ENCODE measurements at places on chromosomes 1 and 21. TPM values are rescaled to one million over a fixed set of nuclear protein-coding genes. Genes with fewer than 3 reads are reported as not detected.

DNA sequence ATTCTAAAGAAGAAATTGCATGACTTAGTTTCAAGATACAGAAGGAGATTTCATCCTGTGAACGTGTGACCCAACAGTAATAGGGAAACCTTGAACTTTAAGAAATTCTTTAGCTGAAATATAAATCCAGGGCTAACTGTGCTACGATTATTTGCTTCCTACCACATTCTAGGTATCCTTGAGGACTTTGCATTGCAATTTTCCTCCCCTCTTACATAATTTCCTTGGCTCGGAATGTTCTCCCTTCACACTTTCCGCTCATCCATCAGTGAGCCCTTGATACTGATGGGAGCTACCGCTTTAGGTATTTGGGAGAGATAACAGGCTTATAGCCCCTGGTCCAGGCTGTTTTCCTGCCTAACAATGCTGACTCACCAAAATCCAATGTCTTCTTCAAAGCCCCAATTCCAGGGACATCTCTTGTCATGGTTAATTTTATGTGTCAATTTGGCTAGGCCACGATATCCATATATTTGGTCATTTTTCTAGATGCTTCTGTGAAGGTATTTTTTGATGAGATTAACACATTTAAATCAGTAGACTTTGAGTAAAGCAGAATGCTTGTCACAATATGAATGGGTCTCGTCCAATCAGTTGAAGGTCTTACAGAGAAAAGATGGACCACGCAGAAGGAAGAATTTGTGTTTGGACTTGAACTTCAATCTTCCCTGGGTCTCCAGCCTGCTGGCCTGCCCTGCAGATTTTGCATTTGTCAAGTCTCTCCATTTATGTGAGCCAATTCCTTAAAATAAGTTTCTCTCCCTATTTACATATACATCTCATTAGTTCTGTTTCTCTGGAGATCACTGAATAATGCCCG is 121.2 kb downstream of the PTPN14 start:
- DNase-seq = no peak

DNA sequence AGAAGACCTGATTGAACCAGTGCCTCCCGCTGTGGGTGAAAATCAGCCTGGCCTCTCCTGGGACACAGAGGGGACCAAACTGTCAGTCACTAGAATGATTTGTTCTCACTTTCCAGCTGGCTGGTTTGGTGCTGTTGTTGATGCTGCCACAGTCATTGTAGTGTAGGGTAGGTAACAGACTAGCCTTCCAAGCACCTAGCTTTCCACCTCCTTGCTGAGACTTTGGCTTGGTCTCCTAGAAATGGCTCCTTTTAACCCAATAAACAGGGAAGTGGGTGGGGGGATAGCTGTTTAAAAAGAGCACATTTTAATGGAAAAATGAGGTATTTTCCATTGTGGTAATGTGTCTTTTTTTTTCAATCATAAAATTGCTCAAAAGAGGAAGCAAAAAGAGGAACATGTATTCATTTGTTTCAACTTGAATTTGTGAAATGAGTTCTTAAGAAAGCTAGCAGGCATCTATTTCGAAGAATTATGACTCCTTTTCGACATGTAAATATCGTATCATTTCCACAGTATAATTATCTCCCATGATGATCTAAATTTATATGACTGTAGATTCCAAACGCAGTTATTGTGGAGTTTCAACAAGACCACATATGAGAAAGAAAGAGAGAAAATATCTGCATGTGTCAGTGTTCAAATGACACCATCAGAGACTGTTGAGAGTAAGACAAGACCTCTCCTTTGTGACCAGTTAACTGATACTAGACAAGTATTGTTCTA is 190.1 kb downstream of the HLX start:
- no peak for DNase-seq

GRCh38 chr1:232291261-232291660 is 338.7 kb downstream of the SIPA1L2 start:
- no peak for DNase-seq

DNA sequence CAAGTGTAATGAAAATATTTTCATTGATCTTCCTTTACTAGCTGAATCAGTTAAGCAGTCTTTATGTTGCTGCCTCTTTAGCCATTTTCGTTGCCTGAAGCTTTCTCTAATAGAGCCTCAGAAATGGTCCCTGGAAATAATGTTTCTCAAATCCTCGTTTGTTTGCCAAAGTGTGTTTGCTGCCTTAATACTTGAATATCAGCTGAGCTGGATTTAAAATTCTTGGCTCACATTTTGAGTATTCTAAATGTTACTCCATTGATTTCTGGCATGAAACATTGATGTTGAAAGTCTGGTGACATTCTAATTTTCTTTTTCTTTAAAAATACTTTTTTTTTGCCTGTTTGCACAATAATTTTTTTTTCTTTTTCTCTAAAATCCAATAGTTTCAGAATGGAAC is 84.6 kb upstream of the SERBP1 start:
- DNase-seq = no peak

DNA sequence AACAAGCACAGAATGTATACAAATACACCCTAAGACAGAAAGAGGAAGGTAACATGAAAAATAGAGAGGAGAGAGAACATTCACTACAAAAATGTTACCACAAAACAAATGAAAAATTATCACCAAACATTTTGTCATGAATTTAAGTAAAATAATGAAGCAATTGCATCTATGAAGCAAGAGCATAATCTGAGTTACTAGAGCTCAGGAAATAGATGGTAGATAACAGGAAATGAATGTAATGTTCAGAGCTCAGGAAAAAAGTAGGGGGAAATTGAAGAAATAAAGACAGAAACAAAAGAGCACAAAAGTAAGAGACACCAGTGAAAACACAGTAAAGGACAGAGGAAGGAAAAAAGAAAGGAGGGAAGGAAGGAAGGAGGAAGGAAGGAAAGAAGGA is 19.4 kb downstream of the SEC16B start:
- no peak for DNase-seq

DNA sequence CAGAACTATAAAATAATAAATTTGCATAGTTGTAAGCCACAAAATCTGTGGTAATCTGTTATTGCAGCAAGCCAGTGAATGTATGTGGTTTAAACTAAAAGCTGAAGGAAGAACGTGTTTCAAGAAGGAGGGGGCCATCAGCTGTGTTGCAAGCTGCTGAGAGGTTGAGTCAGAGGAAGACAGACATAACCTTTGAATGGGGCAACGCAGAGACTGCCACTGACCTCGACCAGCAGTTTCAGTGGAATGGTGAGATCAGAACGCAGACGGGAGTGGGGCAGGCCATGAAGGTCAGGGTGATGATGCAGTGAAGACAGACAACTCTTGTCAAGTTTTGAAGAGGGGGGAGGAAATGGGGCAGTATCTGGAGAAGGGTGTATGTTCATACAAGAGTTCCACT is 23.2 kb upstream of the QSOX1 start:
- no peak for DNase-seq

GRCh38 chr1:51236531-51237350 is 668 bp downstream of the RNF11 start:
- peak; percentile 25 for DNase-seq

GRCh38 chr1:27556781-27557595 is 47.0 kb downstream of the AHDC1 start:
- DNase-seq = peak; percentile 83

GRCh38 chr1:227774051-227774731 is 39.0 kb downstream of the SNAP47 start:
- no peak for DNase-seq

- no peak for DNase-seq
Measured at GRCh38 chr1:58412071-58412580, 134.4 kb downstream of the OMA1 start.

DNA sequence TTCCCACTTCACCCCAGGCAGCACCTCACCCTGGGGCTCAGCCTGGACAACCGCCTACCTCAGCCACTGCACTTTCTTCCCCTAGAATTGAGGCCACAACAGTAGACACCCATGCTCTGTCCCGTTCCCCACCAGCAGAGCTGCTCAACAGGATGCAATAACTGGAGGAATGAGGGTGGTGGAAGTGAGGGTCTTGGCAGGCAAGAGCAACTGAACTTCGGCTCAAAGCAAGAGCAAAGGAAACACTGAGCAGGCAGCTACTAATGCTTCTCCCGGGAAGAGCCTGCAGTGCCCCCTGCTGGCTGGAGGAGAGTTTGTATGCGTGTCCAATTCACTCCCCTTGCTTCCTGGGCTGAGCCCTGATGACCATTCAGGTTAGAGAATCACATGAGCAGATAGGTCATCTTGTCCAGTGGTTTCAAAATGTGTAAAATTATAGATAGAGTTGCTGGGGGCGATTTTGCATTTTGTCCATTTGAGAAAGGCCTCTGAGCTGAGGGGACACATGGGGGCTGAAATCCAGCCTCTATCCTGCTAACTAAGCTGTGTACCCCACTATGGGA is 13.9 kb downstream of the NT5C1A start:
- peak; percentile 72 for DNase-seq

- DNase-seq = no peak
Measured at GRCh38 chr1:67791261-67791660, 42.0 kb downstream of the GNG12 start.

- no peak for DNase-seq
Measured at GRCh38 chr1:205417870-205418635, 3.8 kb downstream of the LEMD1 start.

- no peak for DNase-seq
Measured at GRCh38 chr1:115084902-115085511, 4.3 kb downstream of the TSPAN2 start.

- DNase-seq = no peak
Measured at GRCh38 chr1:235051521-235051920, 77.1 kb downstream of the TOMM20 start.

GRCh38 chr1:228271701-228272251 is 63.9 kb downstream of the OBSCN start:
- no peak for DNase-seq

DNA sequence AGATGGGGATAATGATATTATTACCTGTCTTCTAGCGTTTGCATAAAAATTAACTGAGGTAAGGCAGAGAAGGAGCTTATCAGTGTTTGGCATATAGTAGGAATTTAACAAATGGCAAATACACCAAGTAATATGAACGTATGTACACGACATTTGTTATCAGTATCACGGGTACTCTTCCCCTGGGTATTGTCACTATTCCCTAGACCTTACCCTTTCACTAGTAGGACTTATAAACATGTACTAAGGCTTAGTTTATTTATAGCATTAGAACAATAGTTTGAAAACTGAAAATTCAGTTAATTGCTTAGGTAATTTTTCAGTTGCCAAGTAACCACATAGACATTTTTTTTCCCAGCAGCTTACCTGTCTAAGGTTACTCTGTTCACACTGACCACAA is 187.0 kb downstream of the KCTD3 start:
- DNase-seq = no peak

GRCh38 chr1:77273891-77274290 is 7.9 kb upstream of the AK5 start:
- no peak for DNase-seq

- no peak for DNase-seq
Measured at GRCh38 chr1:117760069-117760468, 154.2 kb downstream of the TENT5C start.

- DNase-seq = no peak
Measured at GRCh38 chr1:175155936-175156335, 36.6 kb downstream of the KIAA0040 start.

DNA sequence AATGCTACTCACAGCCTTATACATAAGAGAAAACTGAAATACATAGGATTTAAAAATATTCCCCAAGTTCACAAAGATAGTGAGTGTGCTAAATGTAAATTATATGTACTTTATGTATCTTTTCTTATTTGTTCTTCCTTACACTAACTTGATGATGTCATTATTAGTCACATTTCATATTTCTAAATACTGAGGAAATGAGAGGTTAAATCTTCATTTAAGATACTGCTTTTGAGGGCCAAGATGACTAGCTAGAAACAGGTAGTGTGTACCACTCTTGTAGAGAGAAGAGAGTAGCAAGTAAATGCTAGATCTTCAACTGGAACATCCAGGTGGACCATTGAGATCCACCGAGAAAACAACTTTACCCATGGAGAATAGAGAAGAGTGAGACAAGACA is 29.8 kb downstream of the PYHIN1 start:
- no peak for DNase-seq

DNA sequence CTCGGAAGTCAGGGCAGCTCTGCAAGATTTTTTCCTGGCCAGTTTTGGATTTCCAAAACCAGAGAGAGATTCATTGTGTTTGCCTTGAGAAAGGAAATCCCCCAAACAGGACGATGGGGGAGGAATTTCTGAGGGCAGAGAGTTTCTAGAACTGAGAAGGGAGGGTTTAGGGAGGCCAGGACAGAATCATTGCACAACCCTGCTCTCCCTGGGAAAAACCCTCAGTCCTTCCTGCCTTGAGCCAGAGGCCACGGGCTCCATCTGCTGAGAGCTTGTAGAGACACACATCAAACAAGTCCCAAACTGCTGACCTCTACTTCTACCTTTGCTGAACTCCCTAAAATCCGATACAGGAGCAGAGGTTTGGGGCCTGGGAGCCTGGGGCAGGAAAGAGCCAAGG is 99.7 kb downstream of the NMNAT2 start:
- no peak for DNase-seq

DNA sequence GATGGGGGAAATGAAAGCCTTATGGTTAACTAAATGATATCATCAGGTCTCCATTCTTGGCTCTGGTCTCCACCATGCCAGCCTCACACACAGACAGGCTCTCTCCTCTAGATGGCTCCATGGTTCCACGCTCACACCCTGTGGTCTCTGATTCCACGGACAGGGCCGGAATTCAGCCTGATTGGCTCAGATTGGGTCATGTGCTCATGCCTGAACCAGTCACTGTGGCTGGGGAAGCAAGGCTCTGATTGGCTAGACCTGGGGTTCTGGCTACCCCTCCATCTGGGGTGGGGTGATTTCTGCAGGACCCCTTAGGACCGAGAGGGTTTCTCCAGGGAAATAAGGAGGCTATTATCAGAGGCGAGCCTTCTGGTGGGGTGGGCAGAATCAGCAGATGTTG is 277.0 kb downstream of the PTPRU start:
- peak; percentile 22 for DNase-seq

GRCh38 chr1:24866211-24867083 is 63.6 kb downstream of the RUNX3 start:
- DNase-seq = no peak

GRCh38 chr1:192552760-192553191 is 22.8 kb upstream of the RGS1 start:
- DNase-seq = no peak

Gene PERM1
- total RNA-seq = not detected

Gene KCNK2
- 5.0 TPM for total RNA-seq

Gene RIMS3
- 22.9 TPM for total RNA-seq

Gene CCT3
- total RNA-seq = 346 TPM

Gene TMCC2
- 16.1 TPM for total RNA-seq

Gene TP73
- total RNA-seq = 1.5 TPM

Gene AKIRIN1
- 93.3 TPM for total RNA-seq

Gene SERINC2
- 20.4 TPM for total RNA-seq

Gene ACOT11
- 2.7 TPM for total RNA-seq

Gene AJAP1
- total RNA-seq = 1.4 TPM

Gene ZNF670
- 13.2 TPM for total RNA-seq

Gene TDRD10
- not detected for total RNA-seq

Gene B4GALT3
- 53.2 TPM for total RNA-seq

Gene OR2L13
- total RNA-seq = not detected

Gene UTS2
- not detected for total RNA-seq

Measured in neural crest cell (in vitro differentiated cells).